ENCODE measurements at places on chromosomes 6 and 20.
A peak's percentile ranks its signal among the peaks of the same experiment; 100 is the strongest.

DNA sequence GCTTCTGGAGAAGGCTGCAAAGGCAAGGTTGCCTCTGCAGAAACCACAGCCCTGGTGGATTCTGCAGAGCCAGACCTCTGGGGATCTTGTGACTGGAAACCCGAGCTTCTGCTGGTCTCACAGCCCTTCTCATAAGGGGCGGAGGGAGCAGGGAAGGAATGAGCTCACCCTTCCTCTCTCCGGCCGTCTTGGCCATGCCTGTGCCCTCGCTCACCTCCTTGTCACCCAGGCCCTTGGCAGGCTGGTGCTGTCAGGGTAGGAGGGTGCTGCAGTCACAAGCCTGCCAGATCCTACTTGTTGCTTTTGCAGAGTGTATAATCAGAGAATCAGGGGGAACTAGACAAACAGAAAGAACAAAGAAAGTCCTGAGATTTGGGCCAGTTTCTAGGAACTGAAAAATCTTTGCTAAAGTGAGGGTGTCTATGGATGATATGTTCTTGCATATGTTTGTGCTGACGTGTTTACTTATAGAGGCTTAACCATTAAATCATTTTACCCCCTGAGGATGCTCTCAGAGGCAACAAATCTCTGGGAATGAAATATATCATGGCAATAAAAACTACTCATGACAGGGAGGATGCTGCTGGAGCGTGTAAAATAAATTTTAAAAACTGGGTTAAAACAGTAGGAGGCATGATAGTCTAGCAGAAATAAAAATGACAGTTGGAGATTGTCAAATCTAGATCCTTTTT is 244.9 kb upstream of the SOX4 start:
- DNase-seq = no peak

GRCh38 chr6:25447570-25447929 is 168.4 kb downstream of the CARMIL1 start:
- no peak for DNase-seq

- DNase-seq = no peak
These were observed 47.1 kb upstream of the TBC1D7 start for GRCh38 chr6:13375360-13375878.

DNA sequence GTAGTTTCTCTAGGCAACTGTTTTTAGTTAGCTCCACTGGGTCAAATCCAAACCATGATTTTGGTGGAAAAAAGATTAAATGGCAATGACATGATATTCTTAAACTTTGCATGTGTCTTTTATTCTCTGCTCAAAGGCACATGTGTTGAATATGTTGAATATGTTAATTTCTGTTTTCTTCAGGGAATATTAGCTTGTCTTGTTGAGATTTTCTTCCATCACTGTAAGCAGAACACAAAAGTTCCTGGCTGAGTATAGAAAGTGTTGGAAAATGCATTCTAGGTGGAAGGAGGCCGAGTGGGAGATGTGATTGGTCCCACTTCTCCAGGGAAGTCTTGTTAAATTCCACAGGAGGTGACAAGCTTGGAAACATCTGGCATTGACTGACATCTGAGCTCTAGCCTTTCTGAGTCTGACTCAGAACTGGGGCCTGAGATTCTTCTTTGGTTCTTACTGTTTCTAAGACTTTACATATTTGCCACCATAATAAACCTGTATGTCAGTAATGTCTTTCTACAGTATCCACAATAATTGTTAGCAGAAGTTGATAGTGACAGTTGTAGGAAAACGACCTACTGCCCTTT is 81.1 kb downstream of the LAMA4 start:
- no peak for DNase-seq

- DNase-seq = no peak
These were observed 21.1 kb downstream of the GCNT2 start for GRCh38 chr6:10542213-10542612.

DNA sequence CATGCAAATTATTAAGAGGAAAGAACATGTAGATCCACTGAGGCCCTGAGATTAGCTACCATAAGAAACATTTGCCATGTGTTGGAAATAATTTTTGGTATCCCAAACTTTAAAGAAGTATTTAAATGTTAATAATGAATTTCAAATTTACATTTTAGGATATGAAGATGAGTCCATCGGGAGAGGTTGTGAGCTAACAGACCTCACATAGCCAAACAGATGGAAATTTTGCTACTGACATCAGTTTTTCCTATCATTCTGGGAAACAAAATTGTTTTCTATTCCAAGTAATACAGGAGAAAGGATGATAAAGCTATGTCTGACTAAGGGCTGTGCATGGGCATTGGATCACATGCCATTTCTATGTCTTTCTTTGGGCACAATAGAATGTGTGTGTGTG is 809.6 kb downstream of the TENT5A start:
- no peak for DNase-seq

GRCh38 chr6:61751986-61752385 is 534.0 kb downstream of the KHDRBS2 start:
- no peak for DNase-seq

GRCh38 chr6:20334962-20335361 is 66.7 kb upstream of the E2F3 start:
- DNase-seq = no peak

- DNase-seq = no peak
These were observed 33.9 kb downstream of the JAG1 start for GRCh38 chr20:10639737-10640556.

DNA sequence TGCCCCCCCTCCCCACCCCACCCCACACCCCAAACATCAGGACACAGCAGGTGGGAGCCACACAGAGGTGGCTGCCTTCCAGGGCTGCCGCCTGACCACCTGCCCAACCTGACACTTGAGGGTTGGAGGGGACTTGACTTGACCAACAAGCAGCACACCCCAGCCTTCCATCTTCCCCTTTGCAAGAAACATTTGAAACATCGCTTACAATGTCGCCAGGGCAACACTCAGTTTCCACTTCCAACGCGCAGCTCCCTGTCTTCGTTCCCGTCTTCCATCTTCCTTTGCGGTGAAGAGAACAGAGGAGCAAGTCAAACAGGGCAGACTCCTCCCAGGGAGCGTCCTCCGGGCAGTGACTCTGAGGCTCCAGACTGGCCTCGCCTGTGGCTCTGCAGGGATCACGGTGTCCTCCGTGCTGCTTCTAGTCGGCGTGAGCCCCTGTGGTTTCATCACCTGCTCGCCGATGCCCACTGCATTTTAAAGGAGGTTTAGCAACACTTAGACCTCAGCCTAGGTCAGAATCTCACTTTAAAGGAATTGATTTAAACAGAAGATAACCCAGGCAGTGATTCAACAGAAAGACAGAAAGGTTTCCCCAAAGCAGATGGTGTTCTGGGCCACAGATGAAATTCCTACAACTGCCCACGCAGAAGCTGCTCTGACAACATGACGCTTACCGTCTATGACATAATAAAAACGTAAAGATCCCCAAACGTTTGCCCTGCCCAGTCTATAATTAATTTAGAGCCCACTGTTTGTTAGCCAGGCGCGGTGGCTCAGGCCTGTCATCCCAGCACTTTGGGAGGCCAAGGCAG is 130.8 kb downstream of the TAF4 start:
- no peak for DNase-seq

DNA sequence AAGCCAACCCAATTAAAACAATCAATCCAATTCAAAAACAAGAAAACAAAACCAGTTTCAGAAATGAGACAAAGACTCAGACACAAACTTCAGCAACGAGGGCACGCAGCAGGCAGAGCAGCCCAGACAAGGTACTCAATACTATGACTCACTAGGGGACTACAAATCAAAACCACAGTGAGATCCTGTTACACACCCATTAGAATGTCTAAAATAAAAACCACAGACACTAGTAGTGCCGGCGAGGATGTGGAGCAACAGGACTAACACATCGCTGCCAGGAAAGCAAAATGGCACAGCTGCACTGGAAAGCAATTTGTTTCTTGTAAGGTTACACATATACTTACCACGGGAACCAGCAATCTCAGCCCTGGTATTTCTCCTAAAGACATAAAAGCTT is 28.4 kb upstream of the MAS1L start:
- DNase-seq = no peak

GRCh38 chr20:62475772-62476055 is at the start of gene GATA5:
TSS of gene GATA5 (minus strand) at chr20:62475995. CDS start at chr20:62475521, 474 bp downstream.
- no peak for DNase-seq

- DNase-seq = no peak
These were observed 377.6 kb upstream of the CITED2 start for GRCh38 chr6:139752086-139752485.

- DNase-seq = no peak
These were observed 247.8 kb downstream of the FNDC1 start for GRCh38 chr6:159416891-159417560.

DNA sequence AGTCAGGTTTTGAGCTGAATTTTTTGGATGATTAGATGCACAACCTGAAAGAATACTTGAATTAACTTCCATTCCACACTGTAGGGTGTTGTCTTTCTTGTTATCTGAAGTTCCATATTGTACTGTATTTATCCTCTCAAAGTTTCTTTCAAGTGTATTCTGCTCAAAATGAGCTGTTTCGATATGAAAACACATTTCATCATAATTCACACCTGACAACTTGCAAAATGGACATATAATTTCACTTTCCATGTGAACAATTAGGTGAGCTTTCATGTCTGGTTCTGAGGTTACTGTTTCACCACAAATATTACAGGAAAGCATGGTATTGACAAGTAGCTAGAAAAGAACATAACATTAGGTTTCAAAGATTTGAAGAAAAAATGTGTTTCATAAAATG is 1.7 kb downstream of the ZUP1 start:
- no peak for DNase-seq

DNA sequence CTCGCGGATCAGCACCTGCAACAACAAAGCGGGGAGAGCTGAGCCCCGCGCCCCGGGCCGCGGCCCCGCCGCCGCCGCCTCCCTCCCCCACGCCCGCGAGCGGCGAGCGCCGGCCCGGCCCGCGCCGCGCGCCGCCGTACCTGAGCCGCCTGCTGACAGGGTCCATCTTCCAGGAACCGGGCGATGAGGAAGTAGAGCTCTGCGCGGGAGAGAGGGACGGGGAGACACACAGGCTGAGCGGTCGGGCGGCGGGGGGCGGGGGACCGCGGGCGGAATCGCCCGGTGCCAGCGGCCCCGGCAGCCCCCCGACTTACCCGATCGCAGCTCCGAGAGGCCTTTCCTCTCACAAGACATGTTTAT is 359 bp downstream of the PHIP start:
- DNase-seq = no peak

GRCh38 chr6:27478706-27479318 is 5.9 kb upstream of the ZNF184 start:
- peak; percentile 83 for DNase-seq

DNA sequence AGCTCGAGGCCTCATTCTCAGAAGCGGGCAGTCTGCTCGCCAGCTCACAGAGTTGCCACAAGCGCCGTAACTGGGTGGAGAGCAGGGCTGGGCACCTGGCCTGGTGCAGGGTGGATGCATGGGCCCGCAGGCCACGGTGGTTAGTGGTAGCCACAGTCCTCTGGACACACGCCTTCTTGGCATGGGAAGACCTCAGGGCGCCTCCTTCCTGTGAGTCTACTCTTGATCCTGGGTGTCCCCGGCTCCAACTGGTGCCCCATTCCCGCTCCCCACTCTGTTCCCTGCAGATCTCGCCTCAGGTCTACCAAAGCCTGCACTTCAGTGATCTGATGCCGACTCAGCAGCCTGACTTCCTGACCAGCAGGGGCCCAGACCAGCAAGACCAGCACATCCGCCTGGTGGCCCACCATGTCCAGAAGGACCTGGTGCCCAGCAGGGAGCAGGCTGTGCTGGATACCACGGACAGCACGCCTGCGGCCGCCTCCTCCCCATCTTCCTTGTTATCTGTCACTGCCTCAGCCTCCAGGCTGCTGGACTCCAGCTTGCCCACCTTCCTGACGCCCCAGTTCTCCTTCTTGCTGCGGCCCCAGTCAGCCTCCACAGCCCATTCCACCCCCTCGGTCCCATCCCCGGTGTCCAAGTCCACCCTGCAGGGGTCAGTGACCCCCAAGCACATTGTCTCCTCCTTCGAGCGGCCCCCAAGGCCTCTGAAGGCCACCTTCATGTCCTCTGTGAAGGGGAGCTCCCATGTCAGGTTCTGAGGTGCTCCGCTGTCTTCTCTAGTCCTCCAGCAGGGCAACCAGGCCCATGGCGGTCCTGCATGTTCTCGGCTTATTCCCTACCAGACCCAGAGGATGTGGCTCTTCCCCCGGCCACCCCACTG is 43.1 kb downstream of the SUN5 start:
- DNase-seq = no peak

- no peak for DNase-seq
These were observed 76.6 kb upstream of the CST7 start for GRCh38 chr20:24872291-24873024.

GRCh38 chr6:30879684-30880427 is 4.5 kb upstream of the DDR1 start:
- no peak for DNase-seq

DNA sequence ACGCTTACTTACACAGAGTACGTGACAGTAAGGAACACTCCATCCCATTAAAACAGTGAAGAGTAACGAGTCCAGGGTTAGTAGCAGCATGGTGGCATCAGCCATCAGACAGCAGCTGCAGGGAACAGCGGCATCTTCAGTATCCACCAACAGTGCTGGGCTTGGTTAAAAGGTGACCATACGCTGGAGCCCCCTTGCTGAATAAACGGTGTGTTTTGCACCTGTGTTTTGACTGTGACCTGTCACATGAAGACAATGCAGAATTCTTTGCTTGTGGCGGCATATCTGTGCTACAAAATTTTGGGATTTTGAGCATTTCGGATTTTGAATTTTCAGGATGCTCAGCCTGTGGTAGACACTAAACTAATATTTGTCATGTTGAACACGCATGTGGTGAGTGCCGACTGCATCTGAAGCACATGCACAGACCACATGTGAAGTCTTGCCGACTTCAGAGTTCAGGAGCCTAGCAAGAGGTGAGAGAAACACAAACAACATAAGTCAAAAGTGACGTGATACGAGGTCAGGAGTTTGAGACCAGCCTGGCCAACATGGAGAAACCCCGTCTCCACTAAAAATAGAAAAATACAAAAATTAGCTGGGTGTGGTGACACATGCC is 69.3 kb upstream of the FRMD1 start:
- DNase-seq = no peak

DNA sequence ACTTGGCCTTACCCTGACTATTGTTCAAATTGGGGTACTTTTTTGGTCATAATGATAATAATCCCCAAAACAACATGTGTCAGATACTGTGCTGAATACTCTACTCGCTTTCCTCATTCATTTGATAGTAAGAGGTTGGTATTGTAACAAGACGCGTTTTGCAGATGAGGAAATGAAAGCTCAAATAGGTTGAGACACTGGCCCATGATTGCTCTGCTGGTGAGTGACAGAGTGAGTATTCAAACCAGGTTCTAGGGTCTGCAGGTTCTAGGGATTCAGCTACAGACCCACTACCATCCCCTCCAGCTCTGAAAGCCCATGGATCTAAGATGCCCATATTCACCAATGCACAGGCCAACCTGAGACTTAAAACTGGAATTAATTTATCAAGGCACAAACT is 1.3 kb upstream of the ENPP4 start:
- no peak for DNase-seq

- no peak for DNase-seq
These were observed 26.9 kb downstream of the LYRM2 start for GRCh38 chr6:89611666-89612065.

- no peak for DNase-seq
These were observed 8.4 kb downstream of the ENTPD6 start for GRCh38 chr20:25203871-25204320.

Measured in activated CD4-positive, alpha-beta T cell treated with anti-CD3 and anti-CD28 coated beads, Interleukin-2, amount 50 U/mL, for 24 hours (primary cell).